ENCODE measurements at places on chromosomes 1 and 21.
A peak's percentile ranks its signal among the peaks of the same experiment; 100 is the strongest.

- DNase-seq: no peak
Observed at GRCh38 chr1:38293567-38293966, 247.0 kb upstream of the POU3F1 start.

GRCh38 chr1:104987210-104987609 lies 1237.5 kb downstream of the AMY1C start:
- no peak for DNase-seq

DNA sequence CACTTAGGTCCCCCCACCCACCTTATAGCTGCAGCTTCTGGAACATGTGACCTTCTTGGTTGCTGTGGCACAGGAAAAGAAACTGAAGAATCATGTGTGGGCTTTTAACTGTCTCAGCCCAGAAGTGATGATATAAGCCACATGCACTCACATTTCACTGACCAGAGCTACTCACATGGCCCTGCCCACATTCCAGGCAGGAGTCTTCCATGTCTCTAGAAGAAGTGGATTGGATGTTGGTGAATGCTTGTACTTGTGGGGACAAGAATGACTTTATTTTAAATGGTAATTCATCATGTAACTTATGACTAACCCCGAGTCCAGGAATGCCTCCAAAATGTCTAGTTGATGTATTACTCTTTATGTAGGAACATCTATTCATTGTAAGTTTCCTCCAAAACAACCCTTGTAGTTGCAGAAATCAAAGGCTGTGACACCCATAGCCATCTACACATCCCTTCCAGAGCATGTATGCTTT lies 15.8 kb upstream of the CAMK1G start:
- no peak for DNase-seq

GRCh38 chr1:163072658-163073057 lies 3.5 kb downstream of the RGS4 start:
- DNase-seq: no peak

GRCh38 chr1:205354259-205355074 lies 2.3 kb downstream of the KLHDC8A start:
- DNase-seq: peak; percentile 53

- no peak for DNase-seq
Observed at GRCh38 chr1:171998711-171999110, 157.4 kb downstream of the DNM3 start.

DNA sequence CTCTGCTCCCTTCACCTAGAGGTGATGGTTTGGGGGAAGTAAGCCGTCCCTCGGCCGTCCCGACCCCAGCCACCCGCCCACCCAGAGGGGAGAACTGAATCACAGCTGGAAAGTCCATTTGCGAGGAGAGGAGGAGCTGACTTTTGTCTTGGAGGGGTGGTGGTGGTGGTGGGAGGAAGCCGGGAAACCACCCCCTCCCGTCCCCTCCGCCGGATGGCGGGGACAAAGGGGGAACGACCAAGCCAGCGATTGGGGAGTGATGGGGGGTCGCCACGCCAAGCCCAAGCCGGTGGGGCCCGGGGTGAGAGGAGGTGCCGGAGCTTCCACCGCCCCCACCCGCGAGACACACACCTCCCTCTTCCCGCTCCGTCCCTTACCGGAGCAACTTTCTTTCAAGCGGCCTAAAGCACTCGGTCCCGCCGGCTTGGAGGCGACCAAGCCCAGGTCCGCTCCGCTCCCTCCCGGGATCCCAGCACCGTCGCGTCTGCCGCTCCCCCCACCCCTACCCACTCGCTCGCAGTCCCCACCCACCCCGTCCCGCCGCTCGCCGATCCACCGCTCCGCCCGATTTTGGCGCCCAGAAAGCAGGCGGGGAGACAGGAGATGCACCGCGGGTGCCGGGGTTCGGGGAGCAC lies 540 bp downstream of the ARHGEF2 start:
- peak; percentile 37 for DNase-seq

DNA sequence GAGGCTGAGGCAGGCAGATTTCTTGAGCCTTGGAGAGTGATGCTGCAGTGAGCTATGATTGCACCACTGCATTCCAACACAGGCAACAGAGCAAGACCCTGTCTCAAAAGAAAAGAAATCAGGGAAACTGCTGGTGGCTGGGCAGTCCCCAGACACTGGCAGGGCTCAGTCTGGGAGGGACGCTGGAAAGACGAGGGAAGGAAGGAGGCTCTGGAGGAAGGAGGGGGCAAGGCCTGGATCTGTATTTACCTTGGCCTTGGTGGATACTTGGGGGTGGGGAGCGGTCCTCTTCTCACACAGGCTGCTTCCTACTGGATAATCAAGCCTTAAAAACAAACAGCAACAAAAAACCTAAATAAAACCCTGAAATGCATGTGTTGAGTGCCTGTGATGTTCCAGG lies 24.4 kb downstream of the KCNQ4 start:
- DNase-seq: no peak

DNA sequence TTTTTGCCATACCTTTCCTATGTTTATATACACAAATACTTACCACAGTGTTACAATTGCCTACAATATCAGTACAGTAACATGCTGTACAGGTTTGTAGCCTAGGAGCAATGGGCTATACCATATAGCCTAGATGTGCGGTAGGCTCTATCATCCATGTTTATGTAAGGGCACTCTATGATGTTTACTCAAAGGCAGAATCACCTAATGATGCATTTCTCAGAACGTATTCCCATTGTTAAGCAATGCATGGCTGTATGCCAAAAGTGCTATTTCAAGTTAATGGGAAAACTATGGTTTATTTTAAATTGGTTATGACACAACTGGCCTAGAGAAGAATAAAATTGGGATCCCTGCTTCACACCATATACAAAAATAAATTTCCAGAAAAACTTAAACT lies 36.9 kb upstream of the DISP1 start:
- DNase-seq: no peak

- no peak for DNase-seq
Observed at GRCh38 chr1:151963288-151963687, 30.4 kb downstream of the S100A10 start.

DNA sequence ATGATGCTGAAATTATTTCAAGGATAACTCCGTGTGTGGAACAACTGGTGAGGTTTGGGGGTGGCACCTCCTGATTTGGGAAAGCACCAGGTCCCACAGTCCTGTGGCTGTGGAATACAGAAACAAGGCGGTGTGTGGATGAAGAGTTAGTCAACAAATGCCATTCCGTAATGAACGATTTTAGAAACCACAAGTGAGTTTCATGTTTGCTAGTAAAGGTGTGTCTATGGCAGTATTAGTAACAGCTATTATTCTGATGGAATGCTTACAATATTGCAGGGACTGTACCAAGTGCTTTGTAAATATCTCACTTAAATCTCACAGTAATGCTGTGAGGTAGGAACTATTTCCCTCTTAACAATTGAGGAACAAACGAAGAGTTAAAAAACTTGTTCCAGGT lies 53.8 kb downstream of the B3GALNT2 start:
- DNase-seq: no peak

DNA sequence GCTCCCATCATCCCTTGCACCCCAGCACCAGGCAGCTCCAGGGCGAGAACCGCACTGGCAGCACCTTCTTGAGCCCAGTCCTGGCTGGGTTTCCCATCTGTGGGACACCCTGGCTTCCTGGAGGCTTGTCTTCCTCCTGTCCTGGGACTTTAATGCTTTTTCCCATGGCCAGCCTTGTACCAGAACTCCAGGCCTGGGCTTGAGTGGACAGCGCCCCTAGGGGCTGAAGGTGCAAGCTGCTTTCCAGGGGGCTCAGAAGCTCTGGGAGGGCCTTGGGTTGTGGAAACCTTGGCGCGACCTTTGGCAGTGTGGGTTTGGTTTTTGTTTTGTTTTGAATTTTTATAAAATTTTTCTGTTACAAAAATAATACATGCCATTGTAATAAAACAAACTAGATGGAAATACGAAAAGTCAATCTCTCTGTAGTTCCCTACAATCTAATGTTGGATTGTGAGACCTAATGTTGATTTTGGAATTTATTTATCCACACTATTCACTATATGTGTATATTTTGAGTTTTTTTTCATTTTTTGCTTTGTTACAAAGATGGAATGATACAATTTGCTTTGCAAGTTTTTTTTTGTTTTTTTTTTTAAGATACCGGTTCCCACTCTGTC lies 33.8 kb upstream of the RPL11 start:
- peak; percentile 11 for DNase-seq

DNA sequence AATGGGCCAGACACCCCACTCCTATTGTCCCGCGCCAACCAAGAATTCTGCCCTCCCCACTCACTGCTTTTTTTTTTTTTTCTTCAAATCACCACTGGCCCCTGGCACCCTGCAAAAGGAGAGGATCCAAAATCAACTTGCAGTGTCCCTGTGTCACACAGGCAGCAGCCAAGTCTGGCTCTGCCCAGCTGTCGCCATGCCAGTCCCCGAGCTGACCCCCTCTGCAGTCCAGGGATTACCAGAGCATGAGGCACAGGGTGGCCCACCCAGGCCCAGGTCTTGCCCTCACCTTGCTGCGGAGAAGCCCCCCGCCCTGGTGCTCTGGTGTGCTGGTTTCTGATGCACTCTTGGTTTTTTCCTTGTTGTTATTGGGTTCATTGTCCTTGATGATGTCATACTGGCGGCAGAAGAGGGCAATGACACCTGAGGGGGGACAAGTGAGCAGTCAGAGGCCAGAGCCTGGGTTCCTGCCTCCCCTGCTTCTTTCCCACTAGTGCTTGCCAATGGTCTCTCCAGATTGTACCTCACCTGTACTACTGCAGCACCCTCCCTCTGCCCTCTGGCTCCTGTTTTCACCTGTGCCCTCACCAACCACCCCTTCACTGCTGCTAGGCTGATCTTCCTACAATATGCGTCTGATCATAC lies 6.2 kb downstream of the FNDC5 start:
- no peak for DNase-seq

DNA sequence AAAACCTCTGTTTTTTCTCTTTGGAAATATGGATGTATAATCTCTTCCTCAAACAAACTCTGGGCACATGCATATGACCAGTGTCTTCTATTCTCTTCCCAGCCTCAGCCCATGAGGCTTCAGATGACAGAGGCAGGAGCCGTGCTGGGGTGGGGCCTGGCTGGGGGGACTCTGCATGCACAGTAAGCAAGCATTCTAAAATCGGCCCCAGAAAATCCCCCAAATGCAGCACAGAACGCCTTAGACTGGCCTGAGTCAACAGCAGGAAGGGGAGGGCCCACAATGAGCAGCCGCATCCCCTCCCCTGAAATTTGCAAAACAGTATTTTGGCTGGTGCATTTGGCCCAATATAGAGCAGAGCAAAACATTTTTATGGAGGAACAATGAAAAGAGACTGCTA lies 47.8 kb downstream of the ITPKB start:
- peak; percentile 57 for DNase-seq

DNA sequence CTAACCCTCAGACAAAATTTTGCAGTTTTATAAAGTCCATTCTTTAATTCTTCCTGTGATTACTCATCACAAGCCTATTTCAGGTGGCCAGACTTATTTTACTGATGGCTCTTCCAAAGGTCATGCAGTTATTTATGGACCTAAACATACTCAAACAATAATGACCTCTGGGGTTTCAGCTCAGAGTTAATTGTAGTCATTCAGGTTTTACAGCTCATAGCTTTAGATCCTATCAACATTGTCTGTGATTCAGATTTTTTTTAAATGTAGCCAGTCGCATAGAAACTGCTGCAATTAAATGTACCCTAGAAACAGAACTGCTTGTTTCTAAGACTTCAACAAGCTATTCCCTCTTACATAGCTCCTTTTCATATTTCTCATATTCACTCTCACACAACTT lies 270.8 kb downstream of the COL11A1 start:
- DNase-seq: no peak

- DNase-seq: no peak
Observed at GRCh38 chr1:225453797-225454648, 26.2 kb upstream of the LBR start.

- no peak for DNase-seq
Observed at GRCh38 chr1:205042911-205043806, at the start of gene CNTN2. Gene CNTN2 (plus strand): TSS chr1:205043212. CDS start chr1:205053186, 9,974 bp downstream.

- no peak for DNase-seq
Observed at GRCh38 chr1:170863621-170864020, 71.7 kb upstream of the MROH9 start.

DNA sequence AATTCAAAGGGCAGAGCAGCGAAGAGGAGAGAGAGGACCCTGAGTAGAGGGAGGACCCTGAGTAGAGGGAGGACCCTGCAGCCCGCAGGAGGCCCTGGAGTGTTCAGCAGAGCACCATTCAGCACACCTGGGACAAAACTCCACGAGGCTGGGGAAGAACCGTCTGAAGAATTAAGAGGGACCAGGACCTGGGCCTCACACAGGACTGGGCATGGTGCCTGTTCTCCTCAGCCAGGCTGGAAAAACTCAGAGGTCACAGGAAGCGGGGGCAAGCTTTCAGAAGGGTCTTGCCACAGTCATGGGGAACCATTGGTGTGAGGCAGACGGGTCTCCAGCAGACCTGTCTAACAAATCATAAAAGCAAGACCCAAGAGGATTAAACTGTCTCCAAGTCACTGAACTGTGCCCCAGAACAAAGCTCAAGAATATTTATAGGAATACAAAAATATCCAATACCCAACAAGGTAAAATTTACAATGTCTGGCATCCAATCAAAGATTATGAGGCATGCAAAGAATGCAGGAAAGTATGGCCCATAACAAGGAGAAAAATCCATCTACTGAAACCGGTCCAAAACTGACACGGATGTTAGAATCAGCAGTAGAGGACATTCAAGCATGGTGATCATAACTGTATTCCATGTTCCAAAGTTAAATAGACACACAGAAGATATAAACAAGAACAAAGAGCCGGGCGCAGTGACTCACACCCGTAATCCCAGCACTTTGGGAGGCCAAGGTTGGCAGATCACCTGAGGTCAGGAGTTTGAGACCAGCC lies 30.6 kb downstream of the MORN1 start:
- DNase-seq: no peak

DNA sequence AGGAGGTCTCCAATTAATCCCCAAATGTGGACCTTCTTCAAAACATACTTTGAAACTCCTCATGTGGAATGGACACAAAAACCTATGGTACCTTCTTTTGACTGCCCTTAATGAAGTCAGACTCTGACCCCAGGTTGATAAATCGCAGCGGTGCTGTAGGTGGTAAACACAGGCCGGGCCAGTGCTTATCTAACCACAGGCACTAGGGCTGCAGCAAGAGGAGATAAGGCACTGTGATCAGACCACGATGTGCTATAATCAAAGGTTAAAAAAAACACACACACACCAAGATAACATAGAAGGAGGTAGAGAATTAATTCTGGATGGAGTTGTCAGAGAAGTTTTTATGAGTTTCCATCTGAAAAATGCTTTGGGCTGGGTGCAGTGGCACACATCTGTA lies 52.3 kb upstream of the SIPA1L2 start:
- no peak for DNase-seq

GRCh38 chr1:7222695-7223015 lies 437.4 kb downstream of the CAMTA1 start:
- DNase-seq: no peak

DNA sequence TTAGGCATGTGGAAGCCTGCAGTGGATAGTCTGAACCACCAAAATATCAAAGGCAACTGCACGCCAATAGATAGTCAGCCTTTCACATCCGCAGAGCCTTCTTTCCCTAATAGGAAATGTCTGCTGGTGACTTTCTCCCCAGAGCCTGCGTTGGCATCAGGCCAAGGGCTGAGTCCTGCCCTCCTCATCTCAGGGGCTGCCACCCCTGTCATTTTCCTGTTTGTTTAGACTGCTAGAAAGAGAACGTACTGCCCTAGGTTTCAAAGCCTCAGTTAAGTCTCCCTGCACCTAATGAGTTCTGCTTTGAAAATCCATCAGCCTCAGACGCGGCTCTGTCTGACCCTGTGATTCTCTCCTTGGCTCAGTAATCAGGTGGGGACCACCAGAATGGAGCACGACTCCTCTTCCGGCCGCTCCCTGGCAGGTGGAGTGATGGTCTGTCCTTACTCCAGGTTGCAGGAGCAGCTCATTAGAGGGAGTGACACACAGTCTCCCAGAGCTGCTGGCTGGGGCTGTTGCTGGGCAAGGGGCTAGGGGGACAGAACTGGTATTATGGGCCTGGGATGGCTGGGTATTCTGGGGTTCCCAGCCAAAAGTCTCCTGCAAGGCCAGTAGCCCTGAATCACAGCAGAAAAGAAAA lies 27.3 kb downstream of the STUM start:
- no peak for DNase-seq
